Activated naive CD4-positive, alpha-beta T cell treated with anti-CD3 and anti-CD28 coated beads, Interleukin-2, amount 50 U/mL, for 72 hours (primary cell): ENCODE measurements at places on chromosomes 13 and 19. TPM values are rescaled to one million over a fixed set of nuclear protein-coding genes. Genes with fewer than 3 reads are reported as not detected.

Gene ZNF415
- 1.6 TPM for total RNA-seq

DNA sequence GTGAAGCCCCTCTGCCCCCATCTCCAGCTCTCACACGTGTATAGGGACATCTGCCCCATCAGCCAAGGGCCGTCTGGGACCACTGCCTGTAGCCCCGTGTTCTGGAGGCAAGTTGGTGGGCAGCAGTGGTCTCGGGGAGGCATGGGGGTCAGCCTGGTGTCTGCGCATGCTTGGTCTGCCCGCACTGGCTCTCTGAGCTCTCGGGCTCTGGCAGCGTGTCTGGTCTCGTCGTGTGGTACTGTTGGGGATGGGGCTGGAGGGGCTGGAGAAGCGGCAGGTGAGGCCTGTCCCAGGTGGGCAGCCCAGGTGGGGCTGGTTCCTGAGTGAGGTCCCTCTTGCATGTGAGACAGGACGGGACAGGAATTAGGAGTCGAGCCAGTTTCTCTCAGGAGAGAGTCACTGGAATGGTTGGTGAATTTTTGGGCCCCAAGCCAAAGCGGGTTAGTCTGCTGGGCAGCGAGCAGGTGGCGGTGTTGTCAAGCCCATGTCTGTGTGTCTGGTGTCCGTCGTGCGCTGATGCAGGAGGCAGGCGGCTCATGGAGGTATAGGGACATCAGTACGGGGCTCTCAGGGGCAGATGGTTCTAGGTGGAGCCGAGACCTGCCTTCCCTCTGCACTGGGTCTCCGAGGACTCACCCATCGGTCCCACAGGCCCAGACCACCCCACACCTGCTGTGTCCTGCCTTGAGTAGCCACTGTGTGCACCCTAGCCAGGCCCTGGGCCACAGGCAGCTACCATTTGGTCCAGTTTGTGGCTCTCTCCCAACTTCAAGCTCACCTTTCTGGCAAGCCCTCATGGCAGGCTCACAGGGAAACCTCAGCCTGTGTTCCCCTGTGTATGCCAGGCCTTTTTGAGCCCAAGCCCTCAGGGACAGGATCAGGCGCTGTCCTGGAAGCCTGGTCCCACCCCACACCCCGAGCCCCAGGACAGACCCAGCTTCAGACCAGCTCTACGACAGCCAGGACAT, 18.2 kb downstream of the COMP start:
- DNase-seq = no peak

Gene DDA1
- 30.0 TPM for total RNA-seq

Gene TLE2
- 4.5 TPM for total RNA-seq

Gene ZNF728
- total RNA-seq = not detected

Gene ZNF793
- 4.7 TPM for total RNA-seq
